ENCODE measurements at places on chromosomes 2 and 18.

GRCh38 chr2:170339322-170339721 is 161.4 kb downstream of the MYO3B start:
- no peak for DNase-seq

DNA sequence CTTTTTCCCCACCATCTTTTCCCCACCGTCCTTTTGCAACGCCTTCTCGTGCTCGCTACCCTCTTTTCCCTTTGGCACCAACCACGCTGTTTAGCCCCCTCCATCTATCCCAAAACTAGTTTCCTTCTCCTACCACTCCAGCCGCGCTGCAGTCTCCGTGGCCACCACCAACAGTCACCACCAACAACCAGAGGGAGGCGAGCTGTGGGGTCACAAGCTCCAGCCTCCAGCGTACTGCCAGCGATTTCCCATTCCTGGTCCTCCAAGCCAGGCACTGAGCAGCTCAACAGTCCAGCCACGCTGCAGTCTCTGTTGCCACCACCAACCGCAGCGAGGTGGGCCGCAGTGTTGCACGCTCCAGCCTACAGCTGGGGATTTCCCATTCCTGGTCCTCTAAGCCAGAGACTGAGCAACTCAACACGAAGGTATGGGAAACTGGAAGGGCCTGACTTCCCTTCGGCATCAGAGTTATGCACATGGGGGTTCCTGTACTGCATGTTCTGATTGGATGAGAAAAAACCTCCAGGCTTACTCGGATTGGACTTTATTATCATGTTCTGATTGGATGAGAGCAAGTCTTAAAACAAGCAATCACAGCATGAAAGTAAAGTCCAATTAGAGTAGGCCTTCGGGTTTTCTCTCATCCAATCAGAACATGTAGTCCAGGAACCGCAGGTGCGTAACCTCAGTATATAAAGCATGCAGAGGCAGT is 42.3 kb upstream of the IMP4 start:
- no peak for DNase-seq

GRCh38 chr2:235365743-235366142 is 128.1 kb upstream of the AGAP1 start:
- no peak for DNase-seq

DNA sequence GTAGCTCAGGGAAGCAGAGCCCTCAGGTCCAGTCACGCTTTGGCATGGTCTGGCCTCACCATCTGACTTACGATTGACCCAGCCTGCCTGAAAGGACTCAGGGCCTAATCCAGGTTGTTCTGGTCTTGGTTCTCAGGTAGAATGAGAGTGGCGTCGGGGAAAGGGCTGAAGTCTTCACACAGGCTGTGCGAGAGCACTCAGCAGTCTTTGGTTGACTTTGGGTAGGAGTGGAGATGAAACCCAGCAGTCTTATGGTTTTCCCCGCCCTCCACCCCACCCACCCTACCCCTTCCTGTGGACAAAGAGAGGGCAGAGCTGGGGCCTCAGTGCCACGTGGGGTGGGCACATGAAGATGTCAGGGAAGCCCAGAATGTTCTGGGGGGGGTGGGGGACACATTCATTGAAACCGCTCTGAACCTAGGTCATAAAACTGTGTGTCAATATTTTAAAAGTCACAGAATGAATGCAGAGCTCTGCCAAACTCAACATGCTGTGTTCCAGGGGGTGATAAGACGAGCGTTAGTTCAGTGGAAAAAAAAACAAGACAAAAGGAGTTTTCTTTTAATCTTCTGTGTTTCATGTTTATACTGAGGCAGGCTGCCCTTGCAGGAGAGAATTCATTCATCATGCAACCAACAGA is 58.6 kb upstream of the ALPP start:
- no peak for DNase-seq

DNA sequence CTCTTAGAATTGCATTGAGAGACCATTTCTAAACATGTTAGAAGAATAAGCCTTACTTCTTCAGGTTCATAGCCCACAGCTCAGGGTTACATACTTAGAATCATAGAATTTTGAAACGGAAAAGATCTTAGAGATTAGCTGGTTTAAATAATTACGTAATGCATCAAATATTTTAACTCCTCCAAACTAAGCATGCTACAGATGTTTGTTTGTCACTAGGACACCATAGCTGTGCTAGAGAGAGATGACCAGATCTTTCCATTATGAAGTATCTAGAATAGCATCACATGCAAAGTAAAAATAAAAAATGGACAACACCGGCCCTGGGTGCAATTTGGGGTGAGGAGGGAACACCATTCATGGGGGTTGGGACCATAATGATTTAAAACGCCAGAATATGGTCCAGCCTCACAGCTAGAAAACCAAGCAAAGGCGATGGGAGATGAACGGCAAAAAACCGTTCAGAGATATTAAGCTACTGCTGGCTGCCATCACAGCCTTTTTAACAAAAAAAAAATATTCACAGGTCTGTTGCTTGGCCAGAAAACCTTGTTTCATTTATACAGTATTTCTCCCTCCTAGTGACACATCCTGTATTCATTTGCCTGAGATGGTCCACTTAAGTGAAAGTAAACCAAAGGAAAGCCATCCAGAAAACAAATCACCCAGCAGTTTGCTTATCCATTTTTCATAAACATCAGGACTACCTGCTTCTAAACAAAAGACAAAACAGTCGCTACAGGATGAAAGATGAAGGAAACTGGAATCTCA is 94.2 kb downstream of the EPHA4 start:
- DNase-seq = no peak

- no peak for DNase-seq
Observed at GRCh38 chr2:240472078-240472790, 36.8 kb downstream of the GPC1 start.

DNA sequence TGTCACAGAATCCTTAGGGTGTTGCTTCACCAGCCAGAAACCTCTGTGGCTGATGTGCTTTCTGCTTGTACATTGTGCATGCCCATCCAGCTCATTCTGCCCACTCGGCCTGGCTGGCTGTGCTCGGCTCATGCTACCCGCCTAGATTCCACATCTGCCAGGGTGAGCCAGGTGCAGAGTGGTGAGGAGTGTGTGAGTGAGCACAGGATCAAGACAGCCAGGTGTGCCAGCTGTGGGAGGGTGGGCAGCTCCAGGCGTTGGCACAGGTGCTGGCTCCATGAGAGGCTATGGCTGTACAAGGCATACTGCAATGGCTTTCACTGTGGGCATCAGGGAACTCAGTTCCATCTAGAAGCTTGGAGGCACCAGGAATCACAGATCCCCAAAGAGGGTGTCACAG is 1321.8 kb upstream of the CRIM1 start:
- DNase-seq = no peak

DNA sequence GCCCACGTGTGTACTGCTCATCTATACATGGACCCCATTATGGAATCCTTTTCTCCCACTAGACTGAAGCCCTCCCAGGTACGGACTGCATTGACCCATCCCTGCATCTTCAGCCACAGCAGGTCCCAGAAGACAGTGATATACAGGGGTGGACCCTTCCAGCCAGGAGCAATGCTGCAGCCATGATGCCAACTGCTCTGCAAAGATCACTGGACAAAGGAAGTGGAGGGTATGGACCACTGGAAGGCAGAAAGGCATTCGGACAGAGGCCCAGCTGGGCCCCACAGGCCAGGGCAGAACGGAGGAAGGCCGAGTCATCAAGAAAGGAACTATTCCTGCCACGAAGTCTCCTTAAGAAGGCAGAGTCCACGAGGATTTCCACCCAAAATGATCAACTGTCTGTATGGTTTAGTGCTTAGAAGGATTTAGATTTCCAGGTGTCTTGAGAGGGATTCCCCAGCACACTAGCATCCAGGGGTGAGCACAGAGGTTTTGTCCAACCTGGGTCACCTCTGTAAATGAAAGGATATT is 93.4 kb downstream of the TWIST2 start:
- no peak for DNase-seq

DNA sequence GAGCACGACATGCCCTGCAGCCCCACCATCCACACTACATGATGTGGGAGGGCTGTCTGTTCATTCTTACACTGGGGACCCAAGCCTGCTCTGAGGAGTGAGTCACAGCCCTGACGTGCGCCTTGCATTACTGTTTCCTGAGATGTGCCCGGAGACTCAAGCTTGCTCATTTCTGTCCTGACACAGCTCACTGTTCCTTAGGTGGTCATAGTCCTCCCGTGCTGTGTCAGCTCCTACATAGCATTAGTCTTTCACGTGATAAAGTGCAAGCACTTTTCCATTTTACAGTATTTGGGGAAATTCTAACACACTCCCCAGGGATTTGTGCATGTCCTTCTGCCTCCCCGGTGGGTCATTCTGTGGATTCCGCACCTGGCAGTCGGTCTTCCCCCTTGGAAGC is 46.2 kb upstream of the TRIM43B start:
- no peak for DNase-seq

- no peak for DNase-seq
Observed at GRCh38 chr2:74513605-74514367, 464 bp upstream of the TLX2 start.

- no peak for DNase-seq
Observed at GRCh38 chr2:134836986-134837385, 1.4 kb upstream of the ACMSD start.

GRCh38 chr2:70104231-70105111 is 17.2 kb downstream of the PCBP1 start:
- DNase-seq = no peak

GRCh38 chr2:41909584-41909983 is 138.2 kb upstream of the PKDCC start:
- DNase-seq = no peak

DNA sequence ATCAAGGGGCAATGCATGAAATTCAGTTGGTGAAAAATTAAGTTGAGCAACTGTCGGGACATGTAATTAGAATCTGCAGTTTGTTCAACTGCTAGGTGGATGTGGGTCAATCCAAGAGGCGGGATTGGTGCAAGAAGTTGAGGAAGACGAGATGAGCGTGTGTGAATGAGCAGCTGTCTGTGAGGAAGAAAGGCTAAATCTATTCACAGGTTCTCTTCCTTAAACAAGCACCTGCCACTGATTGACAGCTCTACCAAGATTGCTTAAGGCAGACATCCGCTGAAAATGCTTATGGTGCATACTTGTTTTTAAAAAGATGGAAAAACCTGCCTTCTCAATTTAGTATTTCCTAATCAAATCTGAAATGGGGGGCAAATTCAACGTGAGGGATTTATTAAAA is 323.4 kb upstream of the THUMPD2 start:
- no peak for DNase-seq

DNA sequence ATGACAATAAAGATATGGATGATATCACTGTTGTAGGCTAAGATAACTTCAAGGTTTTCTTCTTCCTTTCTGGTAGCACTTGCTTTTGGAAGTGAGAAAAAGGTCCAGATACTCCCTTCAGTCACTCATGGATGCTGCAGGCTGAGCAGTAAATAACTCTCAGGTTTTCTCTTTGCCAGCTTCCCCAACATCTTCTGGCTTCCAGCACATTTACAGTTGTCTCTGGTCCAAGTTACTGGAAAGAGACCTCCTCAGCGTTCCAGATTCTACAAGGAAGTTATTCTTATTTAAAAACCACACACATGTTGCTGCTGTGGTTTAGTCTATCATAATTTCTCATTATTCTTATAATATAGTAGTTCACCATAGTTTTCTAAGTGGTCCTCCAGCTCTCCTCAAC is 383.4 kb downstream of the PLCL1 start:
- DNase-seq = no peak

GRCh38 chr18:73093687-73094250 is 226.0 kb upstream of the NETO1 start:
- DNase-seq = no peak

- no peak for DNase-seq
Observed at GRCh38 chr2:165022781-165023180, 67.5 kb upstream of the SLC38A11 start.
